ENCODE measurements at places on chromosomes 16 and 17.

DNA sequence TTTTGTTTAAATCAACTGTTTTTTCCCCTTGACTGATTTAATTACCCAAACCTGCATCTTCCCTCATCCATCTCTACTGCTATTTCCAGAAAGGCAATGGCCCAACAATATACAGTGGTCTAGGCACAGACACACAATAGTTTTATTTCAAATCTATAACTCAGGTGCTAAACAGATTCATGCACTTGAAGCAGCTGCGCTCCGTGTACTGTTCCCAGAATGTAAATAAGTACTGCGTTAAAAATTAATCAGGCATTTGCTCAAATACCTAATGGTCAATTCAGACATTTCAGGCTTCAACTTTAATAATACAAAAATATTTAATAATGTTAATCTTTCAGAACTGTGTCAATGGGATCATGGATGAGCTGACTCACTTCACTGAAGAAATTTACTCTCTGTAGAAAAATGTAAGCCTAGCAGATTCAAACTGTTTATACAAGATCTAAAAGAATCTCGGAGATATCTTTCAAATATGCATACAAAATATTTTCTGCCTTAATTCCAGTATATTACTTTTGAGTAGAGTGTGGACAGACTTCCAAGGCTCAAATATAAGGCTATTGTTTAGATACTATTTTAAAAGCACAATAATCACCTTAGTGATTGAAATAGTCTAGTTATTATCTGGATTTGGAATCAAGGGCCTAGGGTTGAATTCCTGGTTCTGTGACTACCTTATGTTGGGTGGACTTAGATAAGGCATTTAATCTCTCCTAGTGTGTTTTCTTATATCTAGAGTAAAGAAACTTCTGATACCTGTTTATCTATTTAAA lies 97.4 kb upstream of the PSMD7 start:
- no peak for DNase-seq

- no peak for DNase-seq
Measured at GRCh38 chr17:69716556-69716955, 302.1 kb downstream of the MAP2K6 start.

DNA sequence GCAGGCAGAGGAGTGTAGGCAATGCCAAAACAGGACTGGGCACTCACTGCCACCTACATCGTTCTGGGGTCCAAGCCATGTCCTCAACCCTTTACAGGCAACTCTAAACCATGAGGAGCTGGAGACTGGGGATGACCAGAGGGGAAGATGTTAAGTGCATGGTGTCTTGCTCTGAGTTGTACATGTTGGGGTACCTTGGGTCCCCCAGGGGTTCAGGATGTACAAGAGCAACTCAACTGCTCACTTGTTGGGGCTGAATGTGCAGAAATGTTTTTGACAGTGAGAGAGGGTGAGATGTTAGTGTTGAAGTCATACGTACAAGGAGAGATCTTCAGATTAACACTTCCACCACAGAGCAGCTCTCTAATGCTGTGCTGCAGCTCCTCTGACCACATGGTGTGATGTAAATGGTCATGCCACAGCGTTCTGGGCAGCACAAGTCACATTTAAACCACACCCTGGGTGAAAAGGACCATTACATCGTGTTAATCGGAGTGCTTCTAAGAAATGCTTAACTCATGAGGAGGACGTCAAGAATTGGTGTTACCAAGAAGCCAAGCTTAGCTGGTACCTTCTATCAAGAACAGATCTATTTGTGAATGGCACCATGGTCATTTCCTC lies 2.4 kb downstream of the CCL18 start:
- DNase-seq, result no peak

GRCh38 chr17:68455901-68456338 lies 1.4 kb downstream of the WIPI1 start:
- no peak for DNase-seq

DNA sequence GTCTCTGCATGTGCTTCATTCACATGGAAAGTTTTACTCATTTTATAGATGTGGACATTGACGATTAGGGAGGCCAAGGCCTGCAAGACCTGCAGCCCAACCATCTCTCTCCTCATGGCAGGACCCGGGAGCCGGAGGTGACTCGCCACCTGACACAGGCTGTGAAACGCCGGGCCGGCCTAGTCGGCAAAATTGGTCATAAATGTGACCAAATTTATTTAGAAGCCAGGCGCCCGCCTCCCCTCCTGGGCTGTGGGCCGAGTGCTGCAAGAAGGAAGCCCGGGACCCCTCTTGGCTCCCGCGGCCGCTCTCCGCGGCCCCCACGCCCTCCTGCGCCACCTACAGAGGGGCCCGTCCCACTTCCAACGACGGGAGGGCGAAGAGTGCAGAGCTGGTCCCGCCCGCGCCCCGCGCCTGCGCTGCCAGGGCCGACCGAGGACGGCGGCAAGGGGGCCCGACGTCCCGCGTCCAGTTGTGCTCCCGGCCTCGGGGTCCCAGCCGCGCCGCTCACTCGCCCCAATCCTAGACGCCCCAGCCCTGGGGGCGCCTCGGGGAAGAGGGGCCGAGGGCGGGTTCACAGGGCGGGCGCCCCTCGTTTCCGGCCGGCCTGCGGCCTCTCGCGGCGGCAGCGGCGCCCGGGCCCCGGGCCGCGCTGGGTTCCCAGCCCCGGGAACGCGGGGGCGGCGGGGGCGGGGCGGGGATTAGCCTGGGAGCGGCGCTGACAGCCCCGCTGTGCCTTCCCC lies 47.5 kb downstream of the WNT3 start:
- DNase-seq, result peak; percentile 72

GRCh38 chr17:38922538-38923297 lies 2.7 kb upstream of the LASP1NB start:
- DNase-seq, result peak; percentile 16

- DNase-seq, result peak; percentile 79
Measured at GRCh38 chr16:265711-266110, 10.0 kb downstream of the RGS11 start.

- peak; percentile 75 for DNase-seq
Measured at GRCh38 chr16:70396246-70396904, 42.5 kb downstream of the ST3GAL2 start.

DNA sequence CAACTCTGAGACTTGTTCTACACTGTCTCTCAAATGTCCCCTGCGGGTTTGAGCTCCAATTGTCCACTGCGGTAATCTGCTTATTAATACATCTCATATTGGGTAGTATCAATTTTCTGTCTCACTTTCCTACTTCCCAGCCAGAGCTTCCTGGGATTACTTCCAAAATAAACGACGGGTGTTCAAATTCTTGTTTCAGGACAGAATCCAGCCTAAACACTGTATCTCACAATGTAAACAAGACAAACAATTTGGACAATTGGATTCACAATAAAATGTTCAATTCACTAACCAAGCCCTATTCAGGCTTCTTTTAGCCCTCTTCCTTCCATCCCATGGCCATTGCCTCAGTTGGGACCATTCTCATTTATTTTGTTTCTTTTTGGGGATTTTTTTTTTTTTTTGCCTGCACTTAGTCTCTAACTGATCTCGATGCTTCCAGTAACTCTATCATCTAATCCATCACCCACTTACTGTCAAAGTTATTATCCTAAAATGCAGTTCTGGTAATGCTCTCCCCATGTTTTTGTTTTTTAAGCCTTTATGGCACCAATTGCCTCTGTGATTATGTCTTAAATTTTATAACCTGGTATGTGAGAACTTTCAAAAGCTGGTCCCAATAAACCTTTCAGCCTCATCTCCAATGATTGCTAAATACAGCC lies 2.0 kb upstream of the VAT1L start:
- no peak for DNase-seq

- DNase-seq, result no peak
Measured at GRCh38 chr16:67128417-67128816, 18.7 kb downstream of the PHAF1 start.

- DNase-seq, result no peak
Measured at GRCh38 chr16:62732092-62732491, 695.9 kb upstream of the CDH8 start.

DNA sequence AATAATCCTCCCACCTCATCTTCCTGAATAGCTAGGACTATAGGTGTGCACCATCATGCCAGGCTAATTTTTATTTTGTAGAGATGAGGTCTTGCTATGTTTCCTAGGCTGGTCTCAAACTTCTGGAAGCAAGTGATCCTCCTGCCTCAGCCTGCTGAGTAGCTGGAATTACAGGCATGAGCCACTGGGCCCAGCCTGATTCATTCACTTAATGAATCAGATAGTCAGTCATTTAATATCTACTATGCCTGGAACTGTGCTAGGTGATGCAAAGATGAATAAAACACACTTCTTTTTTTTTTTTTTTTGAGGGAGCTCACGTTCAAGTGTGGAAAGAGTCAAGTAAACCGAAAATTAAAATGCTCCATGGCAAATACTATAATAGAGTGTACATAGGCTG lies 39.4 kb downstream of the EFCAB13 start:
- no peak for DNase-seq

GRCh38 chr16:371515-372301 lies 1.4 kb upstream of the MRPL28 start:
- no peak for DNase-seq

DNA sequence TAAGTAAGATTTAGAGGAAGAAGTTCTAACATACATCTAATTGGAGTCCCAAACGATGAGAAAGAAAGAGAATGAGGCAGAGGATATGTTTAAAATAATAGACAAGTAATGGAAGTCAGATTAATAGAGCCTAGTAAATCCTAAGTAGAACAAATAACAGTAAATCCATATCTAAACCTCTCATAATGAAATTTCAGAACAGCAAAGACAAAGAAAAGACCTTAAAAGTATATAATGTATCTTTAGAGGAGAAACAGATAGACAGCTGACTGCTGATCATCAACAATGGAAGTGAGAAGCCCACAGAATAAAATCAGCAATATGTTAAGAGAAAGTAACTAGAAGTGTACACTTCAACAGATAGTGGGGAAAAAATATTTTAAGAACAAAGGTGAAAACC lies 536.2 kb upstream of the ZFHX3 start:
- DNase-seq, result no peak

GRCh38 chr16:73142053-73142854 lies 94.3 kb upstream of the ZFHX3 start:
- DNase-seq, result no peak

DNA sequence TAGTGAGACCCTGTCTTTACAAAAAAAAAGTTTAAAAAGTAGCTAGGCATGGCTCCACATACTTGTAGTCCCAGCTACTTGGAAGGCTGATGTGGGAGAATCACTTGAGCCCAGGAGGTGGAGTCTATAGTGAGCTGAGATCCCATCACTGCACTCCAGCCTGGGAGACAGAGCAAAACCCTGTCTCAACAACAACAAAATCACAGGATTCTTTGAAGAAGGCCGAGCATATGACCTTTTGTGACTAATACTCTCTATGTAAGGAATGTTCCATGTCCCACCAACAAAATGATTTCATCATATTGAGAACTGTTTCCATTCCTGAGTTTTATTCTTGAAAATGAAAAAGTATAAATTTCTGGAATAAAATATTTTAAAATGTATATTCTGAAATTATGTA lies 58.9 kb upstream of the EFCAB3 start:
- DNase-seq, result no peak

DNA sequence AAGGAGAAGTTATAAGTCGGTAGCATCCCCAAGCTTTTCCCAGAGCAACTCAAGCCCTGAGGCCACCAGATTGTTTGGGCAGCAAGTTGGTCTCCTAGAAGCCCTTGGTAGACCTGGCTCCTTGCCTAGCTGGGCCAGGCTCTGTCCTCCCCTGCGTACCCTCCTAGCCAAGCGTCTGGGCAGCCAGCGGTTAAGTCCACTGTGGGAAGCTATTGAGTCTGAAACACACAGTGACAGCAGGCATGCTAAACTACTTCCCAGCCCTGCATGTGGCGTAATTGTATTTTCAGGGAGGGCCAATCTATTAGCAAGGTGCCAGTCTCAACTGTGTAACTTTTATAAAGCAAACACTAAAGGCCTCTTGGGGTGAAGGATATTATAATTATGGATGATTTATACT lies 419.1 kb upstream of the RBFOX1 start:
- DNase-seq, result no peak

DNA sequence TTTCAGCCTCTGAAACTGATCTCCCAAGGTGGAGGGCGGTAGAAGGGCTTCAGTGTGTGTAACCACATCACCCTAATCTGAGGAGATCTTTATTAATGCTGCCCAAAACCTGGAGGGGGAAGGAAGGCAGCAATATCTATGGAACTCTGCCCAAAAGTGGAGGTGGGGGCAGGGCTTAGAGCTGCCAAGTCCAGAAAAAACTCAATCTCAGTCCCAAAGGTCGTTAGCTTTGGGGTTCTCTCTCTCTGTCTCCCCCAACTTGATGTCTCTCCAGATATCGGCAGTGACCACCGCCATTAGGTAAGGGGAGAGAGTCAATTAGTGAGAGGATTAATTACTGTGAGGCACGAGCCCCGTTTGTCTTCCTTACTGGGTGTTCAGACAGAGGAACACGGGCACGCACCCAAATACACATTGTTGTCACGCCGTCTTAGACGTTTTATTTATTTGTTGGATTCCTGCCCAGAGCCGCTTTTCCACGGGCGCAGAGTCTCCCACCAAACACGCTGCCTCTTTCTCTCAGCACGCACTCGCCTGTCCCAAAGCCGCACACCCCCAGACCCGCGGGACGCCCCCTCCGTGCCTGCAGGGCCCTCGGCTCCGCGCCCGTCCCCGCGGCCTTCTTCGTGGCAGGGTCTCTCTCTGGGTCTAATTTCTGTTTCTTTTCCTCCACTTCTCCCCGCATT lies 5.4 kb upstream of the LHX1 start:
- no peak for DNase-seq

DNA sequence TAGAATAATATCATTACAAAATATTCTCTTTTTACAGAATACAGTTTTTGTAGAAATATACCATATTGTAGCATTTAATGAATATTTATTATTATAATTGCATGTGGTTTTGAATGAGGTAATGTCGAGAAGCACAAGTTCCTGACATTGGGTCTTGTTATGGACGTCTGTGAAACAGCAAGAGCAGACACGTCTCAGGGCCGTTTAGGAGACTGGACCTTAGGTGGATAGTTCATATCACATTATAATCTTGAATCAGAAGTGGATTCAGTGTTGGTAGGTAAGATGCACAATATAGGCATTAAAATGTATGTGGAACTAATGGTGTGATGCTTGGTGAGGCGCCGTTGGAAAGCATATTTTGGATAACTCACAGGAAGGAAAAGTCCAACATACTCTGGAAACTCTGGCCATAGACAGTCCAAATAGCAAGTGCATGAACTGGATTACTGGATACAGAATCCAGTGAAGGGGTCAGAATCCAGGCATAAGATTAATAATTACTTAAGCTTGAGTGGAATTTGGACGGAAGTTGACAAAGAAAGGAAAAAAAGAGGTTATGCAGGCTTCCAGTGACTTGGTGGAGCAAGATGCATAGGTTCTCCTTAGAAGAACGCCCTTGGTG lies 17.2 kb downstream of the ABCA8 start:
- no peak for DNase-seq

- no peak for DNase-seq
Measured at GRCh38 chr17:8391711-8392110, 5.9 kb downstream of the RNF222 start.

All from Peyer's patch (tissue), 4 donors.